ENCODE measurements at places on chromosomes 3 and 15.
A peak's percentile ranks its signal among the peaks of the same experiment; 100 is the strongest.

DNA sequence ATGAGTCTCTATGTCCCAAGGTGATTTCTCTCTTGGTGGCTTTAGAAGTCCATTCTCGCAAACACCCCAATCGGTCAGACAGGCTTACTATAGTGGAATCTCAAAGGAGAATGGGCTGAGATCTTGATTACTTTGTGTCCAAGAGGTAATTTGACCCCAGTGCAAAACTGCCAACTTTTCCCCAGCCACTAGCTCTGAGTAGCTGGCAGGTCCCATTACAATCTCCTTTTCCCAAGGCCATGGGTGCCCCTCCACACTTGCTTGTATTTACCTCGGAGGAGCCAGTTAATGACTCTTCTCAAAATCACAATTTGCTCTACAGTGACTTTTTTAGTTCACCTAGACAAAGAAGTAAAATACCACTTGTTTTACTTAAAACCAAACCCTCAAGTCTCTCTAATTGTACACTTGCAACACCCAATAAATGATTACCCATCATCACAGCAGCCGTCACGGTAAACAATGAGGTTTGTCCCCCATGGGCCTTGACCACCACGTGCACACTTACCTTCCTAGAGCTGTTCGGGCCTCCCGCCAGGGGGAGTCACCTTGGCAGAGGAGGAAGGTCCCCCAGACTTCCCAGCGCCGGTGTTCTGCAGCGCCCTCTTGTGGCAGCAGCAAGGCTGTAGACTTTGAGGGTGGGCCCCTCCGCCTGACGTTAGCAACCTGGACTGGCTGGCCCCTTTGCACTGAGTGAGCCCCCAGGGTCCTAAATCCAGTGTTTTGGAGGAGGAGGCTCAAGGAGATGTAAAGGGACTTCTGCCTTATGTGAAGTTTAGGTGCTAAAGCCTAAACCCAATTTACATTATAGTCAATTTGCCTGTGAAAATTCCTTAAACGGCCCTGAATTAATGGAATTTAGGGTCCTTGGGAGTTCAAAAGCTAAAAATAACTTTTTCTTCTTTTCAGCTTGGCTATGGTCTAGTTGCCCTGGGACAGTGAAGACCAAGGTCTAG, 18.7 kb upstream of the HDAC11 start:
- peak; percentile 20 for DNase-seq

GRCh38 chr15:39125904-39126303, 455.0 kb upstream of the THBS1 start:
- DNase-seq = peak; percentile 42

GRCh38 chr3:82390868-82391267, 629.4 kb upstream of the GBE1 start:
- no peak for DNase-seq

DNA sequence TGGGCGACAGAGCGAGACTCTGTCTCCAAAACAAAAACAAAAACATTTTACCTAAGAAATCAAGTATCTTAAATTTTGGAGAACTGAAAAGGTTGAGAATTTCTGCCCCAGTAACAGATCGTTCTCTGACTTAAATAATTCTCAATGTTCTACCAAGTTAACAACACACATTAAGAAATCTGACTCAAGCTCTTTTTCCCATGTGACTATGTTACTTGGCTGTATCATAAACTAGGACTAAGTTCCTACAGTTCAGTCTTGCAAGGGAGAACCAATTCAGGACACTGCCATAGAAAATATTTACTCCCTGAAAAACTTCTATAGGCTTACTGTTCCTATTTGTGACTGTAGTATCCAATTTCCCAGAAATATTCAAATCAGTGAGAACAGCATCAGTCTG, 20.9 kb upstream of the USF3 start:
- DNase-seq = no peak

- no peak for DNase-seq
These were observed 253.3 kb upstream of the TBC1D5 start for GRCh38 chr3:17995769-17996168.

DNA sequence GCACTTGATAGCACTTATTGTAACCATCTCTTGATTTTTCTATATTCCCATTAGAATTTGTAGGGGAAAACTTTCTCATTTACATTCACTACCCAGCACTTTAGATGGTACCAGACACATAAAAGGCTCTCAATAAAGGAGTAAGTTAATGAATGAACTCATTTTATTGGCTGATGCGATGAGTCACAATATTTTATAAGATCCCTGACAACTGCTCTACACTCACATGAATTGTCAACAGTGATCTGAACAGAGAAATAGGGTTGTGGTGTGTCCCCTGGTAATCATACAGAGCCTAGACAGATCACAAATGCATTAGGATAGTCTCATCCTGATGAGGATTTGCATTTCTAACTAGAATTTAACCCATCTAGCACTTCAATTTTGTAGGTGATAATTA, 567.6 kb upstream of the ARPP21 start:
- no peak for DNase-seq

GRCh38 chr3:167653760-167654159, at the start of gene WDR49:
WDR49 (minus strand) TSS chr3:167653942; CDS start chr3:167653425, 517 bp downstream.
- peak; percentile 9 for DNase-seq

GRCh38 chr3:114252954-114253353, 15.6 kb upstream of the ZNF80 start:
- no peak for DNase-seq

- no peak for DNase-seq
These were observed 99.2 kb upstream of the TRPM1 start for GRCh38 chr15:31200735-31201151.
